ENCODE measurements at places on chromosomes 7 and 10.

GRCh38 chr10:46286991-46287693 lies at the start of gene ANTXRL:
ANTXRL (plus strand) TSS chr10:46286997; CDS start chr10:46287263, 266 bp downstream.
- peaks cover 5% of the 10 kb centered on the region for H3K27me3 ChIP-seq
- no peak within 1 kb of the TSS for H3K27ac ChIP-seq
- peaks cover 27% of the 10 kb centered on the region for H3K4me1 ChIP-seq

DNA sequence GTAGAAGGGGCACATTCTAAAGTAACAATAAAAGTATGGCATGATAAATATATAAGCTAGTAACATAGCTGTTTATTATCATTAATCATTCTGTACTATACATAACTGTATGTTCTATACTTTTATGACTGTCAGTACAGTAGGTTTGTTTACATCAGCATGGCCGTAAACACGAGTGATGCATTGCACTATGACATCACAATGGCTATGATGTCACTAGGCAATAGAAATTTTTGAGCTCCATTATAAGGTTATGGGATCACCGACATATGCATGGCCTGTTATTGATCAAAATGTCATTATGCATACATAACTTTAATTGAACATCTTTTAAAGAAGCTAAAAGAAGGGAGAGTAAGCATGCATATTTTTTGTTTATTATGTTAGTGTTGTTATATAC lies 200.1 kb upstream of the SHH start:
- no peak for DNase-seq
- no peak overlapping the region for H3K27ac ChIP-seq
- H3K4me3 ChIP-seq = no peak overlapping the region
- H3K4me1 ChIP-seq = no peaks in the 10 kb centered on the region

- no peaks in the 10 kb centered on the region for H3K36me3 ChIP-seq
- no peaks in the 10 kb centered on the region for H3K27me3 ChIP-seq
- DNase-seq = no peak
Observed at GRCh38 chr10:61280303-61280702, 172.9 kb downstream of the TMEM26 start.

- H3K4me1 ChIP-seq = peaks cover 35% of the 10 kb centered on the region
- DNase-seq = peak; percentile 29
- no peak overlapping the region for H3K4me3 ChIP-seq
- H3K36me3 ChIP-seq = peaks cover 10% of the 10 kb centered on the region
Observed at GRCh38 chr7:98254951-98255610, 3.0 kb upstream of the TECPR1 start.

DNA sequence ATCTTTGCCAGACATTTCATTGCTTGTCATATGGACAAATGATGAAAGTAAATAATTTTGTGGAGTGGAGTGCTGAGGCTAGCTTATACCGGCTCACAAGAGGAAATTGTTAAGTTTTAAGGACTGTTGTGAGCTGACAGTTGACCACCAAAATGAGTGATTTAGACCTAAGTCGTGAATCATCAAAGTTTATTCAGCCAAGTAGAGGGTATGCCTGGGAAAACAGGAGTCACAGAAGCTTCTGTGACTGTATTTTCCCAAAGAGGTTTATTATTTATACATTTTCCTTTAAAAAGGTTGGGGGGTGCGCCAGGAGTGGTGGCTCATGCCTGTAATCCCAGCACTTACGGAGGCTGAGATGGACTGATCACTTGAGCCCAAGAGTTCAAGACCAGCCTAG lies 21.8 kb downstream of the MRPS24 start:
- no peak for DNase-seq
- H3K27me3 ChIP-seq = no peaks in the 10 kb centered on the region
- H3K4me3 ChIP-seq = no peak overlapping the region
- H3K27ac ChIP-seq = no peak overlapping the region

DNA sequence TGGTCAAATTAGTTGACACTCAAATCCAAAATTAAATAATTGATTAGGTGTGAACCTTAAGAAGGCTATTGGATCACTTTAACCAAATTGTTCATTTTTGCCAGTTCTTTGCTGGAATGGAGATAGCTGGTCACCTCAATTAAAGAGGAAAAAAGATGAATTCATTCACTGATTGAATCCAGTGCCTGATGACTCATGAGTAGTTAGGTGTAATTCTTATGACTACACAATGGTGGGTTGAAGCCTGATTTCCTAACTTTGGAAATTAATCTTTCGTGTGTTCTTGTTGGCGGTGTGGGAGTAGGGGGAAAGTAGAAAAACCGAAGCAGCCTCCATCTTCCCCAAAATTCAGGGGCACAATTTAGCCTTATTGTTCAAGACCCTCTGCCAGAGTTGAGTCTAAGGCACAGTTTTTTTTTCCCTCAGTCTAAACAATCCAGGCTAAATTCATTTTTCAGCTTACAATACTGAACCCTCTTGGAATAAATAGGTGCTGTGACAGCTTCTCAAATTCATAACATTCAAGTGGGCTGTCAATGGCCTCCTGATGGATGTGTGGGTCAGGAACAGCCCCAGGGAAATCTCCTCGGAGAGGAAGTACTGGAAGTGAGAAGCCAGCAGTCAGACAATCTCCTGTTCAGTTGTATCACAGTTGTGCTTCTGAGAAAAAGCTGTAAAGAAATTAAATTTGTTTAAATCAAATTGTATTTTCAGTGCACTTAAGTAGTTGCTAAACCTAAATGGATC lies 356.6 kb downstream of the BBS9 start:
- H3K36me3 ChIP-seq = no peaks in the 10 kb centered on the region
- H3K4me1 ChIP-seq = no peaks in the 10 kb centered on the region
- H3K27ac ChIP-seq = no peak overlapping the region
- no peak for DNase-seq
- no peaks in the 10 kb centered on the region for H3K27me3 ChIP-seq

DNA sequence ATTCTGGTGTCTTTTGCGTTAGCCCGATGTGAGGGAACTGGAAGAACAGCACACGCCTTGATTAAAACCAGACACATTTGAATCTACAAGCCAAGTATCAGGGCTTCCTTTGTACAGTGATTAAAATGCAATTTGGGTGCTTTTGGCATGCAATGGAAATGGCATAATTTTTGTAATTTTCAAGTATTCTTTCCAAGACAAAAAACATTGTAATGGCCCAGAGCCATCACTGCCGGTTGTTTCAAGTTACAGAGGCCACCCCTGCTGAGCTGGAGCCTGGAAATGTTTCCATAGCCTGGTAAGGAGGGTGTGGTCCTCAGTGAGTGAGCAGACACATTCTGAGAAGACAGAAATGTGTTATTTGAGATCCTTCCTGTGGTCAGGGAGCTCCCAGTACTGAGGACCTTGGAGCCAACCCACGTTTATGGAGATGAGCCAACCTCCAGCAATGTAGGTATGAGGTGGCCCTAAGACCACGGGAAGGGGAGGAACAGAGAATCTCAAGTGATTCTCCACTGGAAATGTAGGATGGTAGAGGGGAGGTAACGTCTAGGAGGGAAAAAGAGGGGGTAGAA lies 20.9 kb downstream of the TEX36 start:
- H3K36me3 ChIP-seq = no peaks in the 10 kb centered on the region
- no peak overlapping the region for H3K4me3 ChIP-seq
- no peaks in the 10 kb centered on the region for H3K27me3 ChIP-seq
- no peak overlapping the region for H3K27ac ChIP-seq
- no peak for DNase-seq

- H3K27me3 ChIP-seq = no peaks in the 10 kb centered on the region
- no peaks in the 10 kb centered on the region for H3K4me1 ChIP-seq
- DNase-seq = no peak
- H3K4me3 ChIP-seq = no peak overlapping the region
- no peak overlapping the region for H3K27ac ChIP-seq
Observed at GRCh38 chr7:18086165-18087025, 58.7 kb upstream of the PRPS1L1 start.

DNA sequence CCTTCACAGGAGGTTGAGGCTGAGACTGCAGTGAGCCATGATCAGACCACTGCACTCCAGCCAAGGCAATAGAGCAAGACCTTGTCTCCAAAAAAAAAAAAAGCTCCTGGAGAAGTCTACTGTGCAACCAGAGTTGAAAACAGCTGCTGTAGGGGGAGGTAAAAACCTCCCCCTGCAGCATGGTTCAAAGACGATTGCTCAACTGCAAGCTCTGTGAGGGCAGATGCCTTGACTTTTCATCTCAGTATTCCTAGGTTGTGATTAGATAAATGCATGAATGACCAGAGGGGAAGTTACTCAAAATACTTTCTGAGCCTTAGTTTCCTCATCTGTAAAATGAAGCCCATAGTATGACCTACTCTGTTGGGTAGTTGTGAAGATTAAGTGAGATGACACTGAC lies 25.0 kb upstream of the PPA1 start:
- no peaks in the 10 kb centered on the region for H3K4me1 ChIP-seq
- no peak for DNase-seq

- H3K27me3 ChIP-seq = no peaks in the 10 kb centered on the region
- no peak for DNase-seq
- H3K4me1 ChIP-seq = no peaks in the 10 kb centered on the region
- H3K36me3 ChIP-seq = peaks cover 16% of the 10 kb centered on the region
- H3K27ac ChIP-seq = no peak overlapping the region
Observed at GRCh38 chr10:96863922-96864543, 31.9 kb downstream of the LCOR start.

DNA sequence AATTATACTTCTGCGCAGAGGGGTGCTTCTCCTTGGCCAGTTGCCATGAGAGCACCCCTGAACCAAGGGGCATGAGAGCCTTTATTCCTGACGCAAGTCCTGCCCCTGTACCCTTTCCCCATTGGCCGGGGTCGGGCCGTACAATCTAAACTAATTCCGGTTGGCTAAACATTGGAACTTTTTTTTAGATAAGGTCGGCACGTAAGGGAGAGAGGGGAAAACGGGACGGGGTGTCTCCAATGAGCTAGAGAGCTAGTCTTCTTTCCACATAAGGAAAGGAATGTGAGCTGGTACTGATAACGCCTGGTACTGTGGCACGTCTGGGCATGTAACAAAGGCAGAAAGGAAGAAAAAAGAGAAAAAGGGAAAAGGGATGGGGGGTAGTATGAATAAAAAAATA lies 96.9 kb downstream of the CD36 start:
- H3K4me3 ChIP-seq = no peak overlapping the region
- DNase-seq = no peak
- H3K27me3 ChIP-seq = no peaks in the 10 kb centered on the region
- no peaks in the 10 kb centered on the region for H3K36me3 ChIP-seq
- no peaks in the 10 kb centered on the region for H3K4me1 ChIP-seq
- no peak overlapping the region for H3K27ac ChIP-seq

DNA sequence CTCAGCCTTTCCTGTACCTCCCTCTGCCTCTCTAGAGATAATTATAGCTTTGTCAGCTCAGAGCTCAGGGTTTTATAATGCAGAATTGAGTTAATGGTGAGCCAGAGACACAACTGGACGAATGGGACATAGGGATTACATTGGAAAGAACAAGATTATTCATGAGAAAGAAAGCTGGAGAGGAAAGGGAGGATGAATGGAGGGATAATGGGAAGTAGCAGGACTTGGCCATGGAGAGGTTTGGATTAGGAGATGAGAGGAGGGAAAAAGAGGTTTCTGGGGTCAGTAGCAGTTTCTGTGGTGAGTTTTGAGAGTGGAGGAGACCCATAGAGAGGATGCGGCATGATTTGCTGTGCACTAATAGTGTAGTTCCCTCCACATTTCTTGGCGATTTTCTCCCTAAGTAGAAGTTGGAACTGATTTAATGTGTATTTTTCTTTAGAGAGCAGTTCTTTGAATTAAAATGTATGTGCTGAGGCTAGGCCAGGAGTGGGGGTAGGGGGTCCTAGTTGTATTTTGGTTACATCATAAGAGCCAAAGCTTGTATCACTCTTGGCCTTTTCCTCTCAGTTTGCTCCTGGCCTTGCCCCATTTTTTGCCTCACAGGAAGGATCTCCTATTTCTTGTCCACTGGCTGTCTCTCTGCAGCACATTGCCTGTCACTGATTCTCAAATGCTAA lies 107.4 kb downstream of the MKX start:
- no peak overlapping the region for H3K4me3 ChIP-seq
- no peaks in the 10 kb centered on the region for H3K4me1 ChIP-seq
- no peaks in the 10 kb centered on the region for H3K36me3 ChIP-seq
- peaks cover 2% of the 10 kb centered on the region for H3K27me3 ChIP-seq
- no peak overlapping the region for H3K27ac ChIP-seq
- DNase-seq = no peak

GRCh38 chr10:5499493-5500140 lies at the start of gene CALML5:
CALML5 (minus strand) TSS chr10:5499570; CDS start chr10:5499438, 132 bp downstream.
- peaks cover 10% of the 10 kb centered on the region for H3K27me3 ChIP-seq
- no peaks in the 10 kb centered on the region for H3K36me3 ChIP-seq
- H3K4me3 ChIP-seq = no peak within 1 kb of the TSS
- DNase-seq = no peak
- H3K27ac ChIP-seq = no peak within 1 kb of the TSS
- no peaks in the 10 kb centered on the region for H3K4me1 ChIP-seq

DNA sequence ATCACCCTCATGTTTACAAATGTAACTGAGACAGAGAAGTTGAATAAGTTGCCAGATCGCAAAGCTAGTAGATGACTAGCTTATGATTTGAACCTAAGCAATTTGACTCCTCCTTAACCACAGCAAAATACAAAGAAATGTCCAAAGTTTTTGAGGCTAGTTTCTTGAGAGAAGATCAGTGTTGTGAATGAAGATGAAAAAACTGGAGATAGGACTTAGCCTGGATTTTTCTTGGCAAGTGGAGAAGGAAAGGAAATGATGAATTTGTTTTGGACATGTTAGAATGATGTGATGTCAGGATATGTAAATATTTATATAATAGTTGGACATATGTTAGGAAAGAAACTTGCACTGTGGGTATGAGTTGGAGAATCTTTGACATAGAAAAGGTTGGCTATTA lies 149.8 kb downstream of the LSMEM1 start:
- no peak overlapping the region for H3K4me3 ChIP-seq
- no peaks in the 10 kb centered on the region for H3K4me1 ChIP-seq
- no peaks in the 10 kb centered on the region for H3K27me3 ChIP-seq
- H3K36me3 ChIP-seq = no peaks in the 10 kb centered on the region
- no peak for DNase-seq

DNA sequence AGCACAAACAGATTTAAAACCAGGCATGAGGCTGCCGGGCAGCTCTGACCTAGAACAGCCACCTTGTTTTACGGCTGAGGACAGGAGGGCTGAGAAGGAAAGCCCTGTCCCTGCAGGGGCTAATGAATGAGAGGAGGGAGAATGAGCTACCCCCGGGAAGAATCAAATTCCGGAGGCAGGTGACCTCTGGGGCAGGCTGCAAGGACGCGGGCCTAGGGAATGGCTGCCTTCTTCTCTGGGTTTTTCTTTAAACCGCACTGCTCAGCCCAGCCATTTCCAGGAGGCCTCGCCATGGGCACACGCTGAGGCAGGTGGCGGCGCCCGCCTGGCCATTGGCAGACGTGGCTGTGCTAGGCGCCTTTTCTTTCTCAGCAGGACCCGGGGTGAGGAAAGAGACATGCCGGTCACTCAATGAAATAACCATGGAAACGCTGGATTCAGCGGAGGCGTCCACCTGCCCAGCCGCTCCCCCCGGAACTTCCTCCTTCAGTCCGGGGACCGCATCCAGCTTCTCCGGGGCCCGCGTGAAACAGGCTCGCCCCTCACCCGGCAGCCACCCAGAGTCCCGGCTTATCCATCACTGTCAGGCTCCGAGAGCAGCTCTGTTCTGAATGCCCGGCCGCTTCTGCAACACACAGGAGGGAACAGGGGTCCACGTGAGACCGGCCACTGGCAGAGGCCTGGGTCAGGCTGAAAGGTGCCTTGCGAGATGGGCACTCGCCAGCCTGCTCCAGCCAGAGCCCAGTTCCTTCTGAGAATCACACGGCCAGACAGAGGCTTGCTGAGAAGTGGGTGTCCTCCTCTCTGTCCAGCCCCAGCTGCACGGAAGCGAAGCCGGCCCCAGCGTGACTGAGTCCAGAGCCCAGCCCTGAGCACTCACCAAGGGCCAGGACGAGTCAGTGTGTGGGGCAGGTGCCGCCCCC lies 82.1 kb downstream of the PDGFA start:
- H3K36me3 ChIP-seq = no peaks in the 10 kb centered on the region
- H3K4me1 ChIP-seq = no peaks in the 10 kb centered on the region
- H3K4me3 ChIP-seq = no peak overlapping the region
- DNase-seq = no peak

GRCh38 chr10:52215745-52216361 lies 98.2 kb upstream of the DKK1 start:
- H3K36me3 ChIP-seq = no peaks in the 10 kb centered on the region
- no peak overlapping the region for H3K4me3 ChIP-seq

Measured in DND-41 (cell line).